Glutamatergic neuron (in vitro differentiated cells): ENCODE measurements at places on chromosomes 6 and 20. TPM values are rescaled to one million over a fixed set of nuclear protein-coding genes. Genes with fewer than 3 reads are reported as not detected.

GRCh38 chr6:34531580-34532201 is 24.4 kb downstream of the SPDEF start:
- DNase-seq: no peak

GRCh38 chr6:167564416-167565250 is 239.7 kb downstream of the TTLL2 start:
- no peak for DNase-seq

DNA sequence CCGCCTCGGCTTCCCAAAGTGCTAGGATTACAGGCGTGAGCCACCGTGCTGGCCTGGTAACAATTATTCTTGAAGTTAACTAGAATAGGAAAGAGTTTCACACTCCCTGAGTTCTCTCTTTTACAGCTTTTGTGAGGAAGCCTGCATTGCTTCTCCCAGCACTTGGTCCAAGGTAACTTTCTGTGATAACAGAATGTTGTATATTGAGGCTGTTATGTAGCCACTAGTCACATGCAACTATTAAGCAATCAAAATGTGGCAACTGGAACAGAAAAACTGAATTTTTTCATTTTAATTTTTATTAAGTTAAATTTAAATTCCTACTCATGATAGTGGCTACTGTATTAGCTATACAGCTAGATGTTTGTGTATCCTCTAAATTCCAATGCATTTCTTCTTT is 2.5 kb downstream of the TRIM38 start:
- DNase-seq: no peak

DNA sequence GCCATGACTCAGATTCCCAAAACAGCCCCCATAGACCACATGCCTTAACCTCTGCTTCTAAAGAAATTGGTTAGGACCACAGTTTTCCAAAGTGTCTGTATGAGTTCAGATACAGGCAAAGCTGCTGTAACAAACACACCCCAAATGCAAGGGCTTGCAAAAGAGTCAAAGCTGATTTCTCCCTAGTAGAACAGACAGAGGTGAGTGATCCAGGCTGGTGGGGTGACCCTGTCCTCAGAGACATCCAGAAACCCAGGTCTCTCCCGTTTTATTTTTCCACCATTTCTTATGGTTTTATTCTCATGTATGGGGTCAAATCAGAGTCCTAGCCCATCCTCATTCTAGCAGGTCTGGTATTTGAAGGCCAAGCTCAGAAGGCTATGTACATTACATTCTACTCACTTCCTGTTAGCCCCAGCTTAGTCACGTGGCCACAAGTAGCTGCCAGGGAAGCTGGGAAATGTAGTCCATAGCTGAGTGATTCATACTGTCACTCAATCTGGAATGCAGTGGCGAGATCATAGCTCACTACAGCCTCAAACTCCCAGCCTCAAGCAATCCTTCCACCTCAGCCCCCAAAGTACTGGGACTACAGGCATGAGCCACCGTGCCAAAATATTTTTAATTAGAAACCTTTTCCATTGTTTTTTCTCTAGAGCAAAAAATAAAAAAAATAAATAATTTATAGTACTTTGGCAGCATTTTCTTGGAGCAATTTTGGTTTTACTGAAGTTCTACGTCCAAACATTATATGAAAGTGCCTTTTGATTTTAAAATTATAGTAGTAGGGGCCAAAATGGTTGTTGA is 175.2 kb downstream of the ZMYND8 start:
- DNase-seq: no peak

DNA sequence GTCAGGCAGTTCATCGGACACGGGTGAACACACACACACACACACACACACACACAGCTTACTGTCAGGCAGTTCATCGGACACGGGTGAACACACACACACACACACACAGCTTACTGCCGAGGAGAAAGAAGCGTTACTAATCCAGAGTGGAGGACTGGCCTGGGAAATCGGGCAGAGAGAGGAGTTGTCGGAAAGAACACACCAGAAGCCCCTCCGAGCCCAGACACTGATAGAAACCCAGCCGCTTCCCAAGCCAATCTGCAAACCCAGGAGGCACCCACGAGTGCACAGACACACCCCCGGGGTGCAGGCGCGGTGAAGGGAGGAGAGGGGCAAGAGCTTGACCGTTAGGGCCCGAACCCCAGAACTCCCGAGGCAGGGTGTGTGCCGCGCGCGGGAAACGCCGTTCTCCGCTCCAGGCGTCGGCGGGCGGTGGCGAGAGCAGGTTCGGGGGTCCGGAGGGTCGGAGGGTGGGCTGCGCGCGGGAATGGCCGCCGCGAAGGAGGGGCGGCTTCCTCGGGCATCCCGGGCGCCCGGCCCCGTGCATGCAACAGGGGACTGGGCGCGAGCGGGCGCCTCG is 636 bp downstream of the ELOVL2 start:
- DNase-seq: peak; percentile 39

DNA sequence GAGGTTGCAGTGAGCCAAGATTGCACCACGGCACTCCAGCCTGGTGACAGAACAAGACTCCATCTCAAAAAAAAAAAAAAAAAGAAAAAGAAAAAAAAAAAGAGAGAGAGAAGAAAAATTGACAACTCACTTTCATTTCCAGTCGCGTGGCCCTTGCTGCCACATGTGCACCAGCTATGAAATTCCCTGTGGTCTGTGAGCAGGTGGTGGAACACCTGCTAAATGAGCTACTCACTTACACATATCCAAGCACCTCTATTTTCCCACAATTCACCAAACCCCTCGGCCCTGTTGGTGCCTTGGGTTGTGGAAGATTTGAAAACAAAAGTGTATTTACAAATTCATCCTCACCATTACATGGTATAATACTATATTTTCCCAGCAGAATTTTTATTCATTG is 105.2 kb upstream of the ASF1A start:
- no peak for DNase-seq

- DNase-seq: peak; percentile 64
Observed at GRCh38 chr6:28896505-28897368, 27.0 kb downstream of the TRIM27 start.

DNA sequence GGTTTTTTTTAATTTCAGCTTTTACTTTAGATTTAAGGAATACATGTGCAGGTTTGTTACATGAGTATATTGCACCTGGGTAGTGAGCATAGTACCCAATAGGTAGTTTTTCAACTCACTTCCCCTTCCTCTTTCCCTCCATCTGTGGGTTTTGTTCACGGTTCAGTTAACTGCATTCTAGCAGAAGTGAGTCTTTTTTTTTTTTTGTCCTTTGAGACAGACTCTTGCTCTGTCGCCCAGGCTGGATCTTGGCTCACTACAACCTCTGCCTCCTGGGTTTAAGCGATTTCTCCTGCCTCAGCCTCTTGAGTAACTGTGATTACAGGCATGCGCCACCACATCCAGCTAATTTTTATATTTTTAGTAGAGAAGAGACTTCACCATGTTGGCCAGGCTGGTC is 8.7 kb downstream of the UBR2 start:
- DNase-seq: no peak

DNA sequence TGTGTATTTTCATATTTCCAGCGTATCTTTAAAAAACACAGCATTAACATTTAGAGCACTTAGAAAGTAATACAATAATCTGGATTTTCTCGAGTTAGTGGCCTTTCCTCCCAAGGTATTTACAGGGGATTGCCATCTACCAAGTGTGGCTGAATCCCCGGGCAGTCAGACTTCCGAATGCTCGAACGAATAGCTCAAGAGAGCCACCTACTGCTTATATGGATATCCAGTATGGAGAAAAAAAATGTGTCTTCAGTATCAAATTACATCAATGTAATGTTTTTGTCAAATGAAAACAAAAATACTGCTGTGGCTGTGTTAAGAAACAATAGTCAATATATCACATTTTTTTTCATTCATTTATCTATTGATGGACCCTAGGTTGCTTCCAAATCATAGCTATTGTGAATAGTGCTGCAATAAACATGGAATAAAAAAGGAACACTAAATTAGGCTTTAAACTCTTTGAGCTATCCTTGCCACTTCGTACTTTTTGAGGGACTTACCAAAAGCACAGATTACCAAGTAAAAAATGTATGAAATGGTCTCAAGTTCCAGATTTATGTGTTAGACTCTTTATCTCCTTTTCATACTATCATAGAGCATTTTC is 654.5 kb upstream of the PTCHD4 start:
- DNase-seq: peak; percentile 33

DNA sequence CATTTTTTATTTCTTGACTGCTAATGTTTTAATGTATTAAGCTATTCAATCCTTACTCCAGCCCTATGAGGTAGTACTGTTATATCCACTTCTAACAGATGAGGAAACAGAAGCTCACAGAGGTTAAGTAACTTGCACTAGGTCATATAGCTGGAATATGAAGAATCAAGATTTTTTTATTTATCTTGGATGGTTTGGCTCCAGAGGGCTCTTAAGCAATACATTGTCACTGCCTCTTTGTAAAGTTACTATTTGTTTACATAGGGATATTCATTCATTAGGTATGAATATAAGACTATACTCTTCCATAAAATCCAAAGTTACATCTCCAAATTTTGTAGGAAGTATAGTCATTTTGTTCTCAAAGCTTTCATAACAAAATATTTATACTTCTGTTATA is 113.8 kb downstream of the LAMP5 start:
- no peak for DNase-seq

DNA sequence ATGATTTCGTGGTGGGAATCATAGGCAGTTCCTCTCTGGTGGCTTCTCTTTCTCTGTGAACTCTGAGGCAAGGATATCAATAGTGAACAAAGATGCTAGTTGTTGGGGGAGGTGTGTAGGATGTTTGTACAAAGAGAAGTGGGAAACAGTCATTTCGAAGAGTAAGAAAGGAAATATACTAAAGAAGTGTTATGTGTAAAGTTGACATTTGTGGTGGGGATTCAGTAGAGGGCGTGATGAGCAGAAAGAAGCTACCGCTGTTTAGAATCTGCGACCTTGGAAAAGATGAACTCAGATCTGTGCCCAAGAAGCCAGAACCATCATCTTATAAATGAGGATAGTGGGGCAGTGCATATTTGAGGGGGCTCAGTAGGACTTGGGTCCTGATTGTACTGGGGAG is 11.4 kb downstream of the SLC35F1 start:
- no peak for DNase-seq

- DNase-seq: peak; percentile 24
Observed at GRCh38 chr6:120671519-120671918, 662.8 kb downstream of the TBC1D32 start.

DNA sequence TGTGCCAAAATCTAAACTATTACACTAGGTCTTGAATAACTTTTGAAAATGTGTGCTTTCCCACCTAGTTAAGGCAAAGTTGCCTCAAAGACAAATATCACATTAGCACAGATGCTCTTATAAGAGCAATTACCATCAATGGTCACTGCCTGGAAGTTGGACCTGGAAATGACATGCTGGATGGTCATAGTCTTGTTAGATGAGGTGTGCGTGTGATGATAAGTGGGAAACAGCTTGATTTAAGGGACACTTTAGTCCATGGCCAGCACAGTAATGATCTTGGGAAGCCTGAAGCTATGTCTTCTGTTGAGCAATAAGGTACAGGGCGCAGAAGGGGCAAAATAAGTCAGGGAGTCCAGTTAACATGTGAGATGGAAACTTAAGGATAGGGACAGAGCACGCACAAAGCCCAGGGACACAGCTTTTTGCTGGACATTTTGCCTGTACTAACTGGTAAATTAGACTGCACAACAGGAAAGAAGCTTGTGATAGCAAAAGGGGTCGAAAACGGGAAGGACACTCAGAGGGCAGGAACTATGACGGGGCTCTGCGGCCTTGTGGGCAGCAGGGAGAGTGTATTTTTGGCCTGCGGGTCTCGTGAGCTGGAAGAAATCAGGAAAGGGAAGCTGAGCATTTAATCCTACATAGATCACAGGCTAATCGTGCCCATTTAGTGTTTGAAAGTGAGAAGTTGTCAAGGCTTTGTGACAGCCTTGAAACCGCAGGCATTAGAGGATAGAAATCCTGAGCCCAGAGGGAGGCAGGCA is 66.7 kb upstream of the BMP2 start:
- no peak for DNase-seq

DNA sequence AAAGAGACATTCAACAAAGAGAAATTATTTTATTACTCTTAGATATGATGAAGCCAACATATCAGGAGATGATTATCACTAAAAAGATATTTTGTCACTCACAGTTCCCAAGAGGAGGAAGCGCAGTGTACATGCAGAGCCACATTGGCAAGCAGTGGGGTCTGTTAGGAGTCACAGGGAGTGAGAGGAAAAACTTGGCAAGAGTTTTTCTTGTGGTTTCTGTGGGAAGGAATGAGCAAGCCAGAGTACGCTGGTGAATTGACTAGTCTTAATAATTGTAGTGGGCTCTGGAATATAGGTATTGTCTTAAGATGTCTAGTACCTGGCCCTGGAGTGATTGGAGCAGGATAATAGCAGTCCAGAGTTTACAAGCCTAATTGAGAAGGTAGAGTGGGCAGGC is 1095.2 kb downstream of the GRIK2 start:
- DNase-seq: no peak

GRCh38 chr6:94511502-94512088 is 1065.7 kb upstream of the MANEA start:
- no peak for DNase-seq

GRCh38 chr6:111766201-111766857 is 106.9 kb downstream of the FYN start:
- DNase-seq: no peak

- DNase-seq: no peak
Observed at GRCh38 chr6:38415231-38416005, 224.3 kb downstream of the BTBD9 start.

GRCh38 chr6:19837511-19838441 is 606 bp downstream of the ID4 start:
- DNase-seq: peak; percentile 74

DNA sequence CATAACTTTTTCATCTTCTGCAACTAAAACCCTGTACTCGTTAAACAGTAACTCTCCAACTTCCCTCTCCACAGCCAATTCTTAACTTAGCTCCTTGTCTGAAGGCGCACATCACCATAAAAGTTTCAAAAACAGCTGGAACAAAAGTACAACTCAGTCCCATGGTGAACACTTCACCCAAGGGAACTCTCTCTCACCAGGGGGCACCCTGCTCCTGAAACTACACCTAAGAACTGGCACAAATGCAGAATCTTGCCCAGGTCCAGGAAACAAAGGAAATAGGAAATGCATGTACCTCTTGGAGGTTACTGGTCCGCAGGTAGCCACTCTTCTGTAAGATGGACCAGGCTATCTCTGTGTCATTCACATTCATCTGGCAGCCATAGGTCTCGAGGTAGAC is 6.6 kb downstream of the CDK5RAP1 start:
- no peak for DNase-seq

DNA sequence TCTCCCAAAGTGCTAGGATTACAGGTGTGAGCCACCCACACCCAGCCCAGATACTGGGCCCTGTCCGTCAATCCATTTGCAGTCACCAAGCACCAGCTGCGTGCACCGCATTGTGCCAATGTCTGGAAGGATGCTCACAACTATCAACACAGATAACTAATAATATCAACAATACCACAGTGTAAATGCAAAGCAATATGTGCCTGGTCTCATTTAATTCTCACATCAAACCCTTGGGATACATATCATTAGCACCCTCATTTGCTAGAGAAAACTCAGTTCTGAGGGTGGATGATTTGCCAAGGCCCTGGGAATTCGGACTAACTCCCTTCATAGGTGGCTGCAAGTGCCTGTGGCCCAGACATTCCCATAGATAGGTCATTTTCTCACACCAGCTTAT is 14.5 kb downstream of the RIPOR3 start:
- no peak for DNase-seq

Gene RIPOR3
- not detected for total RNA-seq

Gene SLCO4A1
- 26.5 TPM for total RNA-seq

Gene CYP21A2
- 0.64 TPM for total RNA-seq

Gene TRIM40
- total RNA-seq: not detected

Gene TCF21
- total RNA-seq: not detected

Gene SMLR1
- total RNA-seq: not detected

Gene GPR6
- total RNA-seq: not detected

Gene PTPRA
- total RNA-seq: 59.5 TPM

Gene SERAC1
- 29.7 TPM for total RNA-seq

Gene THBS2
- 3.1 TPM for total RNA-seq

Gene MAP3K5
- total RNA-seq: 0.66 TPM

Gene SSTR4
- total RNA-seq: not detected
